ENCODE measurements at places on chromosomes 3 and 15.

- no peak for DNase-seq
These were observed 149.1 kb upstream of the SPRED1 start for GRCh38 chr15:38103564-38103963.

DNA sequence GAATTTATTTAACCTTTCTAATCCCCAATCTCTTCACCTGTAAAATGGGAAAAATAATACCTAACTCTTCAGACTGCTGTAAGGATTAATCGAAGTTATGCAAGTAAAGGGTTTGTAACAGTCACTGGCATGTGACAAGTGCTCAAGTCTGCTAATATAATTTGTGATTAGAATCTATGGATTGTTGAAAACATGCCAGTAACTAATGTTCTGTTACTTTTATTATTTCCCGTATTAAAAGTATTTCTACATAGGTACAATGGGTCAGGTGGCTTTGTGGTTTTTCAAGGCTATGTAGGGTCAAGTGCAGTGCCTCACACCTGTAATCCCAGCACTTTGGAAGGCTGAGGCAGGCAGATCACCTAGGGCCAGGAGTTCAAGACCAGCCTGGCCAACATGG is 29.4 kb downstream of the ULK4 start:
- no peak for DNase-seq

GRCh38 chr3:11558002-11558401 is 85.7 kb downstream of the VGLL4 start:
- DNase-seq, result peak; percentile 41

DNA sequence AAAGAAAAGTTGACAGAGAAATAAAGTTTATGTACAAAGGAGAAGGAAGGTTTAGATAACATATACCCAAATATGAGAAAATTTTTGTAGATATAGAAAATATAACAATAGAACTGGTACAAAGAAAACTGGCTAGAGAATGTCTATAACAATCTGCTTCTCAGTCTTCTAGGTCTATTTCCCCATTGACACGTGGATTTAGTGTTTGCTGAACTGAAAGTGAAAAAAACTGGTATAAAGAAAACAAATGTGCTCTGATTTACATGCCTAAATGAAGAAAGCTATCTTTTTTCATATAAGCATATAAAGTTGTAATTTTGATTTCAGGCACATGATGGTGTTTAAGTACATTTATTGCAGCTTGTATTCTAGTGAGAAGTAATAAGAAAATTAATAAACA is 9.8 kb downstream of the KCNMB2 start:
- no peak for DNase-seq

DNA sequence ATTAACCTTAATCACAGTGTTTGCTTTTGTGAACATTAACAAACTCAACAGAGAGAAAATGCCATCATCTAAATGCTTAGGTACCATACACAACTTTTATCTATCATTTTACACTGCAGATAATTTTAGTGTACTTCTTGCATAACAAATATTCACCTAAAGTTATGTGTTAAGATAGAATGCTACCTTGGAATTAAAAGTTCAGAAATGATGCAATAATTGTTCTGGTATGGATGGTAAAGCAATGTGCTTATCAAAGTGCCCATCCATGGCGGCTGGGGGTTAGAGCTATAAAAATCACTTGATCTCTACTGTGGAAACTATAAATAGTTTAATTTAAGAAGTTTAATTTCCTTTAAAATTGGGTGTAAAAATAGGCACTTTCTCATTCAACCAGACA is 28.7 kb downstream of the SATB1 start:
- DNase-seq, result no peak

- no peak for DNase-seq
These were observed 149.0 kb downstream of the APBA2 start for GRCh38 chr15:29034593-29035335.

GRCh38 chr3:123740391-123740822 is 143.7 kb downstream of the MYLK start:
- DNase-seq, result no peak

GRCh38 chr15:85100186-85100937 is 118.7 kb downstream of the PDE8A start:
- no peak for DNase-seq

GRCh38 chr15:51315726-51316125 is 22.7 kb downstream of the CYP19A1 start:
- no peak for DNase-seq

- no peak for DNase-seq
These were observed 12.2 kb downstream of the MAN2A2 start for GRCh38 chr15:90915216-90915807.

GRCh38 chr3:134255404-134255803 is 4.7 kb upstream of the RYK start:
- no peak for DNase-seq

- DNase-seq, result no peak
These were observed 51.3 kb downstream of the CCK start for GRCh38 chr3:42214565-42215283.

DNA sequence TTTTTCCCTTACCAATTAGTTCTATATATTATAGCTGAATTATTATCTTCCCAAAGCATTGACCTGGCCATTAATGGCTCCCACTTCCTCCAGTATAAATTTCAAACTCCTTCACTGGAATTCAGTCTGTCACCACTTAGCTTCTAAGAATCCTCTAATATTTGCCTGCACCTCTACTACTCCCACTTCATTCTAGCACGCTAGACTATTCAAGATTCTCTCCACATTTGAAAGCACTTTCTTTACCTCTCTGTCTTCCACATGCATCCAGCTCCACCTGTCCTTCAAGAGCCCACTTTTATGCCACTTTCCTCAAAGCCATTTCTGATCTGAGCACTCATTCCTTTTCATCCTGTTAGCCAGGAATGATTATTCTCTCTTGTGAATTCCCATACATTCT is 15.0 kb downstream of the SENP8 start:
- DNase-seq, result no peak

- DNase-seq, result no peak
These were observed 43.4 kb downstream of the PXYLP1 start for GRCh38 chr3:141275032-141275422.

DNA sequence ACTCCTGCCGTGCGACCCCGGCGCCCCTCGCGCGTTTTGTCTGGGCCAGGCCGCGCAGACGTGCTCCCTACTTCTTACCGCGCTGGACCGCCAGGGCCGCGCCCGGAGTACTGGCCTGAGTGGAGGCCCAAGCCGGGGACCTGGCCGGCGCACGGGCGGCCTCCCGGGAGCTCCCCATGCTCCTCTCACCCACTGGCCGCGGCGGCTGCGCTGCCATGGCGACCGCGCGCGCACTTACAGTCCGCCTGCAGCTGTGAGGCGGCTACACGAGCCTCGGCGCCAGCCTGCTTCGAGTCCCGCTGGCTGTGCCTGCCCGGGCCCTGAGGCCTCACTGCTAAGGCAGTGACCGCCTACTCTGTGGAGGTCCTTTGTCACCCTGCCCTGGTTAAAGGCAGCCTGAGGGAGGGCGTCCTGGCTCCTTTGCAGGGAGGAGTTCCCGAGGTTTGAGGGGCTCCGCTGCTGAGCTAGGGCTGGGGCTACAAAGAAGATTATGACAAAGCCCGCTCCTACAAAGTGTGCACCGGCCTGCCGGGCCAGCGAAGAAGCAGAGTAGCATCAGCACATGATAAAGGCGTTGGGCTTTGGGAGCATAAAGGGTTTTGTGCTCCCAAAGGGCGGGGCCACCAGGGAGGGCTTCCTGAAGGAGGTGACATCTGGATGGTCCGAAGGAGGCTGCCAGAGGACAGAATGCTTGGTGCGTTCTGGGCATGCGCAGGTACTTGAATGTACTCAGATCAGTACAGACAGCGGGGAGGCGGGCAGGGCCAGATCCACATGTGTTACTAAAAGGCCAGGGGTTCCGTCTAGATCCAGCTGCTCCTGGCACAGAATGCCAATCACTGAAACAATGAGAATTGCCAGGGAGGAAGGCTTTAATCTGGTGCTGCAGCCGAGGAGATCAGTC is at the start of the genes LRRC34 and LRRIQ4:
TSS of gene LRRC34 (minus strand) at position 573 of the 904 bp plus-strand sequence. CDS start at position 217, 356 bp downstream.
TSS of gene LRRIQ4 (plus strand) at position 539 of the 904 bp plus-strand sequence. CDS start 9,052 bp downstream, outside the sequence.
- DNase-seq, result peak; percentile 77

GRCh38 chr3:177498037-177498857 is 301.0 kb upstream of the TBL1XR1 start:
- DNase-seq, result peak; percentile 55

DNA sequence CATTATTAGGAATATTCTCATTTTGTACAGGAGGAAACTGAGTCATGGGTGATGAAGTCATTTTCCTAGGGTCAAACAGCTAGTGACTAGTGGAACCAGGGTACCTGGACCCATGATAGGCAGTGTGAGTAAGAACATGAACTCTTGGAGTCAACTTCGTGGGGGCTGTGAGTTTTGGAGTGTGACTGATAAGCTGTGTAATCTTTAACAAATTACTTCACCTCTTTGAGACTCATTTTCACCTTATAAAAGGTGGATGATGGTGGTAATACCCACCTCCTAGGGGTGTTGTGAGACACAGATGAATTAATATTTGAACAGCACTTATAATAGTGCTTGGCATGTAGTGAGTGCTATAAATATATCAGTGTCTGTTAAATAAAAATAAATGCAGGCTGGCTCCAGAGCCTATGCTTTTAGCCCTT is 9.1 kb downstream of the SEMA6D start:
- no peak for DNase-seq

DNA sequence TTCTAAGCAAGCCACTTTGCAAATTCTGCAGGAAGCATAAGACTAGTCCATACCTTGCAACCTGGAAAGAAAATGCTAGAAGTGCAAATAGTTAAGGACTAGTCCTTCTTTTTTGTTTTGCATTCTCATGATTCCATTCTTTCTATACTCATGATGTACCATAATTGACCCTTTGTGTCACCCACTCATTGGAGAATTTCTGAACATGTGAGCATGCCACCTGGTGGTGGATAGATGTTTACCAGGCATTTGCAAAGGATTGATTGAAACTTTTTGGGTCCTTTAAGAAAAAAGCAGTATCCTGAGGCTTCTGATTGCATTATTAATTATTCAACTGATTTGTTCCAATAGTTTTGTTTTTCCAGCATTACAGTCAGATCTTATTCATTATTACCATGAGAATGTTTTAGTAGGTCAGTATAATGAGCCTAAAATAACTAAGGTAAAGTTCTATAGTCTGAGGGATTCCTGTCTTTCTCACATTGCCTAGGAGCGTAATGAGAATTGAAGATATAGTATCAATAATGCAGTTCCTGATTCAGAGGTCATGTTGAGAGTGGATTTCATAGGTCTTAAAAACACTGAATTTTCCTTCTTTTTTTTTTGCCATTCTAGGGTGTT is 20.2 kb upstream of the DIPK2A start:
- DNase-seq, result peak; percentile 53

DNA sequence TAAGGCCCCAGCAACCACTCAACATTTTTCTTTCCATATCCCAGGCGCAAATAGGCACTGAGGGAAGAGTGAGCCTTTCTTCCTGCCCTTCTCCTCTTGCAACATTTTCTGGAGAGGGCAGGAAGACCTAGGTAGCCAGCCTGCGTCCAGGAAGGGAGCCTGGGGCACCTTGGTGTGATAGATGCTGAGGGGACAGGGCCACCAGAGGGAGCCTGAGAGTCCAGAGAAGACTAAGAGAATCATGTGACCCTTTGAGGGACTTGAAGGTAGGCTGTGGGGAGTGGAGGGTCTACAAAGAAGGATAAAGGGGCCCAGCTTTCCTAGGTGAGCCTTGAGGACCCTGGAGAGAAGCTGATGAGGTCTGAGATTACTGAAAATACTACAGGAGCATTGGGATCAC is 346.6 kb downstream of the CNTN6 start:
- DNase-seq, result no peak

DNA sequence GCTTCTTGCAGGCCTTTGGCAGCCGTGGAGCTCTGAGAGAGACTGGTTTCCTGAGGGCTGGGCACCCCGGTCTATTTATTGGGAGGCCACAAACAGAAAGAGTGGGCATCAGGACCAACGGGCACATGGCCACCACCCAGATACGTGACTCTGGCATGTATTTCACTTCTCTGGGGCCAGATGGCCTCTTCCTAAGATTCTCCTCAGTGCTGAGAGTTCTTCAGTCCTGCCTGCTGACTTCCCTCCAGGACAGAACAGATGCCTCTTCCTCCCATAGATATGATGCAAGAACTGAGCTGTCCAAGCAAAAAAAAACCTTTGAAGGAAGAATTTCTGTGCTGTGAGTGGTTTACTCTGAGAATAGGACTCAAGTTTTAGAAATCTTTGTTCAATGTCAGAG is 107.7 kb downstream of the IGF2BP2 start:
- DNase-seq, result no peak

DNA sequence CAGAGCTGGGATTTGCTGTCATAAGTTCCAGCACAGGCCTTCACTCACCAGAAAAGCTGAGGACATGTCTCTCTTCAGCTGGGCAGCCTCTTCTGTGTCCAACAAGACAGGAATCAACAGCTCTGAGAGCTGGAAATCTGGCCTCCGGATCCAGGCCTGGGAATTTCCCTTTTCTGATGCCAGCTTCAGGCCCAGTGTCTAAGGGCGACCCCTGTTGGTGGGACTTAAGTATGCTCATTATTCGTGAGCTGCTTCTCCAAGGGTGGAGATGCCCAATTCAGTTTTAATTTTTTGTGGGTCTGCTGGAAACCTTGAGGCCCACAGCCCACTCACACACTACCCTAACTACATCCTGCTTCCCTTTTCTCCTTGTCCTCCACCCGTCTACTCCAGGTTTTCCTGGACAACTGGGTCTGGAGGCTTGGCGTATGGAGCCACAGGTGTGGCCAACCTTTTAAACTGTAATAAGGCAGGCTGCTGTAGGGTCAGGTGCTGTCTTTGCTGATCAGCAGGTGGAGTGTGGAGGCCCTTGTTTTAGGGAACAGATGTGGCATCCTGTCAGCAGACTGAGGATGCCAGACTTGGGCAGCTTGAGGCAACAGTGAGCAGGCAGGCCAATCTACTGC is 2.6 kb upstream of the CEMIP start:
- peak; percentile 81 for DNase-seq

GRCh38 chr15:76289582-76289981 is 21.7 kb downstream of the ETFA start:
- no peak for DNase-seq

DNA sequence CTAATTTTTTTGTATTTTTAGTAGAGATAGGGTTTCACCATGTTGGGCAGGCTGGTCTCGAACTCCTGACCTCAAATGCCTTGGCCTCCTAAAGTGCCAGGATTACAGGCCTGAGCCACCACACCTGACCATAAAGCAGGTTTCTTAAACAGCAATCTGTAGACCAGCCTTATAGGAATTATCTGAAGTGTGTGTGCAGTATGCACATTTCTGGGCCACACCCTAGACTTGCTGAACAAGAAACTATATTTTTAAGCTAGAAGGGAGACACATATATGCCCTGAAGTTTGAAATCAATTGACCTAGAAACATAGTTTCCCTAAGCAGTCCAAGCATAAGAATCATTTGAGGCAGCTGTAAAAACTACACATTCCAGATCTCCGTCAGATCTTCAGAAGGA is 805.7 kb downstream of the TUSC7 start:
- DNase-seq, result no peak

DNA sequence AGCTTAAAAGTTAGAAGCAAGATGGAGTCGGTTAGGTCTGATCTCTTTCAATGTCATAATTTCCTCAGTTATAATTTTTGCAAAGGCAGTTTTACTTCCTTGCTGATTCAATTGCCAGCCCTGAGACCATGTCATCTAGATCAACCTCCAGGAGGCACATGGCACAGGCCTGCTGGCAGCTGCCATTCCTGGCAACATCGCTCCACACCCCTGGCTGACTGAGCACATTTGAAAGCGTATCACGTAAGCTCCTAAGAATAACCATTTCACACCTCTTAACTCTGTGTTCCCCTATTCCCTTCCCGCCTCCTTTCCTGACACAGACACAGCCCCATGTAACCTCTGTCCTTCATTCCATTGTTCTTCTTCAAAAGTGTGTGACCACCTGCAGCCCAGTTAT is 313.9 kb upstream of the CTNNB1 start:
- no peak for DNase-seq
